Pulmonary artery endothelial cell (primary cell): ENCODE measurements at places on chromosomes 7 and 10. TPM values are rescaled to one million over a fixed set of nuclear protein-coding genes. Genes with fewer than 3 reads are reported as not detected.

TUBB8 gene
- not detected in 2 replicates for total RNA-seq

OR2A7 gene
- 0.07 and 0.11 TPM in 2 replicates for total RNA-seq

IGF2BP3 gene
- total RNA-seq, result 58.8 and 81.2 TPM in 2 replicates

SPDYE1 gene
- not detected in 2 replicates for total RNA-seq

AGFG2 gene
- 27.1 and 36.5 TPM in 2 replicates for total RNA-seq

AOAH gene
- total RNA-seq, result not detected in 2 replicates

LRIT1 gene
- total RNA-seq, result not detected in 2 replicates

RASSF4 gene
- 8.8 and 12.3 TPM in 2 replicates for total RNA-seq

ZNF239 gene
- total RNA-seq, result 1.1 and 2.2 TPM in 2 replicates

C10orf67 gene
- not detected in 2 replicates for total RNA-seq
